ENCODE measurements at places on chromosomes 3 and 15.

DNA sequence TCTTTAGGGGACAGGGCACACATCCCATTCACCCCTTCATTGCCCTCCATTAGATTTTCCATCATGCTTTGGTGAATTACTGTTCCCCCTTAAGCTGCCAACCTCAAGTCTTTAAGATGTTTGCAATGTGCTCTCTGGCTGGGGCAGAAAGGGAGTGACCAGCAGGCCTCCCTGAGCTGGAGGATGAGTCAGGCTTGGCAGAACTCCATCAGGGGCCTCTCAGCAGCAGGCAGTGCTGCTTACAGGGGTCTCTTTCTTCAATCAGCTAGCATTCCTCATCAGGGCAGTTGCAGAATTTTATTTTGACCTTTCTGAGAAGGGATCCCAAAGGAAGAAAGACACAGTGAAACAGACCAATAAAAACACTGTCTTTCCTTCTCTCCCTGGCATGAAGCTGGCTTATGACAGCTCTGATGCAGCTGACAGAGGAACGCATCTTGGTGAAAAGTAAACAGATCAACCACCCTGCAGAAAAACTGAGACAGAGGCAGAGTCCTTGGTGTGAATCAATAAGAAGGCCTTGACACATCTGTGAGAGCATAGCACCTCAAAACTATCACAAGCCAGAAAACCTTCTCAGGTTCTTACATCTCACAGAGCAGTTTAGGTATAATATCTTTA is 88.7 kb upstream of the MRPL3 start:
- DNase-seq = no peak

DNA sequence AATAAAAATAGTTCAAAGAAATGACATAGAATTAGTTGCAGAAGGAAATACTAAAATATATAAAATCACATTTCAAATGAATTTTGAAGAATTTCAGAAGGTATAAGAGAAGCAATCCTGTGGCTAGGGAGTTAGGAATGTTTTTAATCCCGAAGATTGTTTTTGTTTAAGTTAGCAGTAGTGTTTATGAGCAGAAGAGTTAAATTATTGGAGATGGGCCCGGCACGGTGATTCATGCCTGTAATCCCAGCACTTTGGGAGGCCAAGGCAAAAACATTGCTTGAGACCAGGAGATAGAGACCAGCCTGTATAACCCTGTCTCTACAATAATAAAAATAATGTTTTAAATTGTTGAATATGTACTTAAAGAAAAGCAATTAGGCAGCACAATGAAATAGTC is 432.5 kb downstream of the MFSD1 start:
- no peak for DNase-seq

DNA sequence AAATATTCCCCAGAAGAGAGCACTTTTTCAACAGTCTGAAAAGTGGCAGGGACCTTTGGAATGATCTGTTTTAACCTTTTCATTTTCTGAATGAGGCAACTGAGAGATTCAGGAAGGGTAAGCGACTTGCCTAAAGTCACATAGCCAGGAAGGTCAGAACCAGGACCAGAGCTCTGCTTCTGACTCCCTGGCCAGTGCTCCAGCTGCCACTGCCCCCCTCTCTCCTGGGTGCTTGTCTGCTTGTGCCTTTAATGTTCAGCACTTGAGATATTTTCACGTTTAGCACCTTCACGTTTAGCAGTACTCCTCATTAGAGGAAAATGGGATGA is 68.3 kb downstream of the SMAD3 start:
- DNase-seq = no peak

DNA sequence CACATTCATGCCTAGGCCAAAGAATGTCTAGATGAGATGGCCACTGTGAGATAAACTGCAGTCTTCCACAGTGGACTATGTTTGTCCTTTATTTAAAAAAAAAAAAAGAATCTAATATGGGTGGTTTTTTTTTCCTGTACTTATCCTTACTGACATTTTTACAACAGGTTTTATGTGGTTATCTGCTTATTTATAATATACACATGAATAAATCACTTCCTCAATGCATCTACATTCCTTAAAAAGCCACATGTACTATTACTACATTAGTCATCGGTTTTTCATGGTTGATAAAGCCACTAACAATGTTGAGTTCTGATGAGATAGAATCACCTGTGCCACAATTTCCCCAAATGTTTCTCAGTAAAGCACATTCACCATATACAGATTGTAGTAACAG is 341.3 kb upstream of the THBS1 start:
- DNase-seq = no peak

- DNase-seq = no peak
Observed at GRCh38 chr15:80755885-80756284, 23.3 kb upstream of the CEMIP start.

- no peak for DNase-seq
Observed at GRCh38 chr15:100308213-100308600, 33.6 kb downstream of the ADAMTS17 start.

- DNase-seq = no peak
Observed at GRCh38 chr3:144585408-144585807, 613.8 kb downstream of the DIPK2A start.

DNA sequence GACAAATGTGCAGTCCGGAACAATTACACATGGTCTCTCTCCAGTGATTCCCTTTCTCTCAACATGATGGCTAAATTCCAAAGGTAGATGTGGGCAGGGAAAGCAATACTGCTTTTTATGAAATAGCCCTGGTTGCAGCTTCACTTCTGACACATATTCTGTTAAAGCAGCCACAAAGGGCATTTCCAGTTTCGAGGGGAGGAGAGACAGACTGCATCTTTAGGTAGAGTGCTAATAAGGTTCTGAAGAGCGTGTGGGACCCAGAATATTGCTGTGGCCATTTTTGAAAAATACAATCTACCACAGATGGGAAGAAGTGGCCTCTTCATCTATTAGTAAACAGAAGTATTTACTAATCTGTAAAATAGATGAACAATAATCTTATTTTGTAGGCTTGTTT is 139.3 kb upstream of the PEX5L start:
- DNase-seq = no peak

DNA sequence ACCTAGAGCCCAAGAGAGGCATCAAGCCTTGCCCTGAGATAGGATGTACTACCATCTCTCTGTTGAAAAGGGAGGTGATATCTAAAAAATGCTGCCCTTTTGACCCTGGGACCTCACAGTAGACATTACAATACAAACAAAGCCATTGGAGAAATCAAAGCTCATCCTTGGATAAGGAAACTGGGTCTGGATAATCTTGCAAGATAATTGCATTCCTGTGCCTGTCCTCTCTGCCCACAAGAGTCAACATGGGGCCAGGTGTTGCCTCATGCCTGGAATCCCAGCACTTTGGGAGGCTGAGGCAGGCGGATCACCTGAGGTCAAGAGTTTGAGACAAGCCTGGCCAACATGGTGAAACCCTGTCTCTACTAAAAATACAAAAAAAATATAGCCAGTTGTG is 57.3 kb upstream of the DLG1 start:
- no peak for DNase-seq

DNA sequence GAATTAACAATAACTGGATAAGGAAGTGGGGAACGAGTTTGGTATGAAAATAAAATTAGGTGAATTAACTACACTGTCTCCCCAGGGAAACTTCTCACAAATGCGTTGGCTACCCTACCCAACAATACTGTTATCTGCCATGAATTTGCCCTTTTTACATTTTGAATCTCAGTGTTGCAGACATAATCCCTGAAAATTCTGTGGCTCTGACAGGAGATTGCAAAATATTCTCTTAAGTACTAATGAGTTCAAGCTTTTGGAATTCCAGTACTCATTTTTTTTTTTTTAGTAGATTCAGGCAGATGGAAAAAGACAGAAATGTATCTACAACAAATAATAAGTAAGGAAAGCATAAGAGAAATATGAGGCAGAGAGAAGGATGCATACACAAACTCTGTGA is 332.6 kb downstream of the LSAMP start:
- no peak for DNase-seq

- DNase-seq = peak; percentile 59
Observed at GRCh38 chr15:63191895-63192618, 2.7 kb downstream of the RAB8B start.

GRCh38 chr3:195921334-195921791 is 13.0 kb upstream of the TNK2 start:
- no peak for DNase-seq

DNA sequence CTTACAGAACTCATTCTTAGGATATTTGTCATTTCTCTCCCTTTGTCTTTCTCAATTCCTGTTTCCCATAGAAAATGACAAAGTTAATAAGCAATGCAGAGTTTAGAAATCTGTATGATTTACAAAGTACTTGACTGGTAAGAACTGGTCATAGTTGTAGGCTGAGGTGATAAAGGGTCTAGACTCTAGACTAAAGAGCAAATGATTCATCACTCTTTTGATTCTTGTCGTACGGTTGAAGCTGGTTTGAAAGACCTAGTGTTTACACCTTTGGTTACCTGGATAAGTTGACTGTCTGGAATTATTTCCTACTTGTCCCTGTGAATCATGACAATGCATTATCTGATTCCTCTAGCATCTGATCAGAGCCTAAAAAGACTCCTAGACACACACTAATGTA is 58.9 kb upstream of the TP63 start:
- no peak for DNase-seq

DNA sequence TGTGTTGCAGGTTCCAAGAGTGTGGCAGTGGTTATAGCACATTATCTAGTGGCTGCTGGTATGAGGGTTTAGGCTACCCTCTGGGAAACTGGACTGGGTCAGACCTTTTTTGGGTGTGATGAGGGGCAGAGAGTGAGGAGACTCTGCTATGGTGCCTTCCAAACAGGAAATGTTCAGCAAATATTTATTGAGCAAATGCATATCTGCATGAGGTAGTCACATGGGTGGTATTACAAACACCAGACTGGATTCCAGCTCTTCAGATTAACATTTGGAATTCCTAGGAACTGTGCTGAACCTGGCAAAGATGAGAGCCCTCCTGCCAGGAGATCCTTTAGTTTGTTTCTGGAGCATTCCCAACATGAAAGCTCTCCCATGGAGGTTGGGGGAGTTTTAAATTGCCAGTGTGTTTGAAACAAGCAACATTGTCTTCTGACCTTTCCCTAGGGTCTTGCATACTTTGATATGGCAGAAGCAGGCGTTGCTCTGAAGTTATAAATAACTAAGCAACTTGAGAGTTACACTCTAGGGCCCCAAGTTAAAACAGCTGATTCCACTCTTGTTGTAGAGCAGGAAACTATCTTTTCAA is 341.2 kb upstream of the C2CD4B start:
- no peak for DNase-seq

DNA sequence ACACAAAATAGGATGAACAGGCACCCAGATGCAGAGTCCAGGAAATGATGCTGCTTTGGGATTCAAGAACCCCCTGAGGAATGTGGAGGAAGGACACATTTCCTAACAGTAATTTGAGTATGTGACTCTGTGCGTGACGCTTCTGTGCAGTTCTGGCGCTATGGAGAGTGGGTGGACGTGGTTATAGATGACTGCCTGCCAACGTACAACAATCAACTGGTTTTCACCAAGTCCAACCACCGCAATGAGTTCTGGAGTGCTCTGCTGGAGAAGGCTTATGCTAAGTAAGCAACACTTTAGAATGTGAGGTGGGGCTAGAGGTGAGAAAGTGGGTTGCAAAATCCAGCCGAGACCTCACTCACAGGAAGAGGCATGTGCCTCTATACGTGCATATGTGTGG is 28.3 kb downstream of the CAPN3 start:
- no peak for DNase-seq

DNA sequence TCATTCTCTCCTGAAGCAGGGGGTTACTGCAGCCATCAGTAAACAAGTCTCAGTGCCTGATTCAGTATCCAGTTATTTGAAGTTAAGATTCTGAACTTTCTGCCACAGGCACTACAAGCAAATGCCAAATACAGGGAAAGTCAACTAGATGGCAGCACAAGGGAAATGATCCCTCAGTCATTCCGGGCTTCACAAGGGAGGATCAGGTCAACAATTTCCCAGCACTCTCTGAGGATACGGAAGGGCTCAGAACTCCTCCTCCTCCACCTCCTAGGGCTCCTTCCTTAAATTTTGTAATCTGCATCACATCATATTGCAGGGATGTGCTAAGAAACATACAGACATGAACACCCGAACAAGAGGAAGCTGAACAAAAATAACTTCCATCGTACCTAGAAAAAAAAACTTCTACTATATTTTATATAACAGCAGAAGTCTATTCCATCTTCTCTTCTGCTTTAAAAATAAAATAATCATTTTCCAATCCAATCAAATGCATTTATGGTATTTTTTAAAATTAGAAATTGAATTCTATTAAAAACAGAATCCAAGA is 187.1 kb downstream of the FMN1 start:
- no peak for DNase-seq

GRCh38 chr3:131216330-131216729 is 165.2 kb upstream of the NUDT16 start:
- no peak for DNase-seq

GRCh38 chr3:21356402-21356801 is 394.6 kb downstream of the ZNF385D start:
- no peak for DNase-seq

All from T-helper 22 cell (primary cell).